Mesenteric fat pad (tissue), 1 donor: ENCODE measurements at places on chromosomes 1 and 21. TPM values are rescaled to one million over a fixed set of nuclear protein-coding genes. Genes with fewer than 3 reads are reported as not detected.

GRCh38 chr1:6343506-6344405, 49.8 kb downstream of the ACOT7 start:
- DNase-seq = no peak

DNA sequence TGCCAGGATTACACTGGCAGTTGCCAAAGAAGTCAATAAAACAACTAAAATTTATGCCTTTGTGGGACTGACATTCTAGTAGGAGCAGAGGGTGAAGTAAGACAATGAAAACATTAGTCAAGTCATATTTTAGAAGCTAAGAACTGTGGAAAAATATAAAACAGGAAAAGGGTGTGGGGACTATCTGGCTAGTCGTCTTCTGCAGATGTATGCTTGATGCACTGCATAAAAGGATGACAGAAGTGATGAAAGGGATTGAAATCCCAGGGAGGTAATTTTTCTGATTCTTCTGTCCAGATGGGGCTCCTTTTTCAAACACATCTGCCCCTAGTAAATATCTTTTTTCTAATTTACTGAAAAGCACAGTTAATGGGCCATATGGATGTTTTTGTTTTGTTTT, 706.3 kb downstream of the ADGRL2 start:
- DNase-seq = no peak

The ITLN2 gene
- not detected for total RNA-seq

GRCh38 chr1:195550071-195550862, 1058.0 kb downstream of the KCNT2 start:
- no peak for DNase-seq

GRCh38 chr1:63248216-63248615, 74.2 kb upstream of the FOXD3 start:
- no peak for DNase-seq

- DNase-seq = no peak
Measured at GRCh38 chr1:246564839-246565750, 966 bp downstream of the TFB2M start.
